SHP77 (cell line): ENCODE measurements at places on chromosomes 1 and 21.

GRCh38 chr21:15054089-15054488 is 10.7 kb downstream of the NRIP1 start:
- no peak for DNase-seq

GRCh38 chr1:223129229-223129901 is 13.7 kb downstream of the TLR5 start:
- DNase-seq = peak; percentile 59

GRCh38 chr1:205593967-205594366 is 37.8 kb downstream of the ELK4 start:
- no peak for DNase-seq

- no peak for DNase-seq
Observed at GRCh38 chr21:15625363-15625762, 104.4 kb upstream of the USP25 start.

DNA sequence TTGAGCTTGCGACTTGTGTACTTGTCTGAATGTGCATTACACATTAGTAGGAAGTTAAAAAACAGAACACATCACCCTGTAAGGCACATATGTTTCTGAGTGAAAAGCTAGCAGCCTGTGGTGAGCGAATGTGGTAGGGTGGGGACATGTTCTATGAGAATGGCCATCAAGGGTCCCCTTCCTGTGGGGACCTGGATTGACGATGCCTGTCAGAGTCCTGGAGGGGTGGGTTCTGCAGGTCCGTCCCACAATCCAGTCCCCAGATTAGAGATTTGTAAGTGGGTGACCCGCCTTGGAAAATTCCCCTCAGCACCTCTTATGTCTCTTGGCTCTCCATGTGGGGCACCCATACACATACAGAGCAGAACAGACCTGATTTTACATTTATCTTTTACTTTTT is 40.0 kb downstream of the MTARC1 start:
- no peak for DNase-seq

- DNase-seq = no peak
Observed at GRCh38 chr1:42815941-42816584, 859 bp upstream of the ERMAP start.

GRCh38 chr21:39529026-39529425 is 77.3 kb downstream of the SH3BGR start:
- DNase-seq = no peak

GRCh38 chr1:29330856-29331255 is 94.5 kb downstream of the PTPRU start:
- DNase-seq = no peak

GRCh38 chr1:162561616-162562469 is at the start of gene UAP1:
UAP1 (plus strand) TSS chr1:162561722; CDS start chr1:162566069, 4,347 bp downstream.
- DNase-seq = no peak

DNA sequence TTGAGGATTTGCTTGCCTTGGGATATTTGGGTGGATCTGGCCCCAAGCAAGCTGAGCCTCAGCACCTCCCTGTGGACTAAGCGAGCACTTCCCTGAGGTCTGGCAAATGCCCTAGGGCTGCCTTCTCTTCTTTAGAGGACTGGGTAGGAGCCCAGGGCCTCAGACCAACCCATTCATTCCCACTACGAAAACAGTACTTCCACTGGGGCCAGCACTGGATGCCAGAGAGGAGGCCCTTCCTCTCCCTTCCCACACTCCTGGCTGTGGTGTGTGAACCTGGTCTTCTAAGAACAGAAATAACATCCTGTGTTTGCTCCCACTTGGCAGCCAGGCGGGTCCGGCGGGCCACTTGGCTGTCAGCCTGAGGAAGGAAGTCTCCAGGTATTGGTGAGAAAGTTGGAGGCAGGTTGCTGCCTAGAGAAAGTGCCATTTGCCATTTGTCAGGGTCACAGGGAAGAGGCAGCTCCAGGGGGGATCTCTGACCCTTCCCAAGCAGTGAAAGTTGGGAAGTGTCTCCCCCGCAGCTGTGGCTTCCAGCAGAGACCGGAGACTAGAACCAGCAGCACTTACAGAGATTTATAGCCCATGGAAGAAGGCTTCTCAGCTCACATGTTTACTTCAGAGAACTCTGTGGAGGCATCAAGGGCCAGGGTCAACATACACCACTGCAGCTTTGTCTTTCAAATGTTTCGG is 323.5 kb downstream of the SIPA1L2 start:
- DNase-seq = peak; percentile 55

DNA sequence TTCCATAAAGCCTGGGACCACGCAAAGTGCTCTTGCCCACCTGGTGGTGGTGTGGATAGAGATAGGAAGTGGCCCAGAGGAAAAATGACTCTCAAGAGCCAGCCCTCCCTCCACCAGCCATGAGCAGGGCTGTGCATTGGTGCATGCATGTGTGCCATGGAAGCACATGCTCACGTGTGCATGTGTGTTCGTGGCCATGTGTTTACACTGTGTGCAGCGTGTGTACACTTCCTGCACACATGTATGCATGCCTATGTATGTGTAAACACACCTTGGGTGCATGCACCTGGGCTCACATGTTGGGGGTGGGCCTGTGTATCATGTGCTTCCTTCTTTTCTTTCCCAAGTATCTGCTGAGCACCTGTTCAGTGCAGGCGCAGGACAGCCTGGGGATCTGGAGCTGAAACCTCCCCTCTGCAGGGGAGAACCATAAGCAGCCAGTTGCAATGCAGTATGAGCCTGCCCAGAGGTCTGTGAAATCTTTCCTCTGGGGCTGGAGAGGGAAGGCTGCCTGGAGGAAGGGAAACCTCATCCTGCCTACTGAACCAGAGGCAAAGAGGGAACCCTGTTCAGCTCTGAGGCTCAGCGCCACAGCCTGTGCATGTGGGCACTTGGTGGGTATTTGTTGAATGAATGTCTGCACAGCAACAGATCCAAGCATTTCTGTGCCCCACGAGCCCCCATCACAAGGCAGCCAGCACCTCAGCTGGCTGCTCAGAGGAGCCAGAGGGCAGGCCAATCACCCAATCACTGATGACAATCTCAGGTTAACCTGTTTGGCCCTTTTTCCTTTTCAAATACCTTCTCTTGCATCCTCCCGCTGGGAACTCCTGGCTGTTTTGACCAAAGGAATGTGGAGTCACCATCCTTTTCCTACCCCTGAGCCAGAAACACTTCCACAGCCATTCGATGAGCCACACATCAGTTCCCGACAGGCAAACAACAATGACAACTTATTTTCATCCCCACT is 327.0 kb downstream of the NPHP4 start:
- DNase-seq = no peak

DNA sequence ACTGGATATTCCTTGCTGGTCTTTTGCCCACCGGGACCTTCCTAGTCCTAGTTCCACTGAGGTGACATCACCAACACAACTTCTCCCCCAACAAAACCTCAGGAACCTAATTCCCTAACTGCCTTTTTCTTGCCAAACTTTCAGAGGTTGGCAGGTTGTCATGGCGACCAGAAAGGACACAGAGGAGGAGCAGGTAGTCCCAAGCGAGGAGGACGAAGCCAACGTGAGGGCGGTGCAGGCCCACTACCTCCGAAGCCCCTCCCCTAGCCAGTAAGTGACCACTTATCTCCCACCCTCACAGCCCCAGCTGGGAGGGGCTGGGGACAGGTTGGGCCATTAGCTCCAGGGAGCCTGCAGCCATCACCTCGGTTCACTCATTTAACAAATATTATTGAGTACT is 815 bp downstream of the STYXL2 start:
- no peak for DNase-seq

GRCh38 chr1:110628323-110629105 is 22.4 kb upstream of the KCNA2 start:
- DNase-seq = no peak

- DNase-seq = no peak
Observed at GRCh38 chr1:184708084-184708676, 46.5 kb downstream of the EDEM3 start.

GRCh38 chr1:167182571-167183320 is 37.9 kb upstream of the POU2F1 start:
- no peak for DNase-seq

DNA sequence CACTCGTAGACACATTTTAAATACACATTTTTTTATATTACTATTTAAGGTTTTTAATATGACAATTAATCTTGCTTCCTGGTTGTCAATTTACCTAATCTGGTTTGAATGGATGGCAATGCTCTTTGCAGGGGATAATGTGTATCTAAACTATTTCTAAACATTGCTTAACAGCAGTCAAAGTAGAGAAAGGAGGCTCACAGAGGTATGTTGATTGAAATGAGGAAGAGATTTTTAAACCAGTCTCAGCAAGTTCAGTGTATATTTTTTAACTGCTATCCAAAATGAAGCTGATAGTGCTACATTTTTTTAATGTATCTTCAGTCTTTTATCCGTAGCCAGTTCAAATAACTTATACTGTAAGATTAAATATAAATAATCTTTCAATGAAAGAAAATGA is 17.4 kb downstream of the FMO1 start:
- no peak for DNase-seq

DNA sequence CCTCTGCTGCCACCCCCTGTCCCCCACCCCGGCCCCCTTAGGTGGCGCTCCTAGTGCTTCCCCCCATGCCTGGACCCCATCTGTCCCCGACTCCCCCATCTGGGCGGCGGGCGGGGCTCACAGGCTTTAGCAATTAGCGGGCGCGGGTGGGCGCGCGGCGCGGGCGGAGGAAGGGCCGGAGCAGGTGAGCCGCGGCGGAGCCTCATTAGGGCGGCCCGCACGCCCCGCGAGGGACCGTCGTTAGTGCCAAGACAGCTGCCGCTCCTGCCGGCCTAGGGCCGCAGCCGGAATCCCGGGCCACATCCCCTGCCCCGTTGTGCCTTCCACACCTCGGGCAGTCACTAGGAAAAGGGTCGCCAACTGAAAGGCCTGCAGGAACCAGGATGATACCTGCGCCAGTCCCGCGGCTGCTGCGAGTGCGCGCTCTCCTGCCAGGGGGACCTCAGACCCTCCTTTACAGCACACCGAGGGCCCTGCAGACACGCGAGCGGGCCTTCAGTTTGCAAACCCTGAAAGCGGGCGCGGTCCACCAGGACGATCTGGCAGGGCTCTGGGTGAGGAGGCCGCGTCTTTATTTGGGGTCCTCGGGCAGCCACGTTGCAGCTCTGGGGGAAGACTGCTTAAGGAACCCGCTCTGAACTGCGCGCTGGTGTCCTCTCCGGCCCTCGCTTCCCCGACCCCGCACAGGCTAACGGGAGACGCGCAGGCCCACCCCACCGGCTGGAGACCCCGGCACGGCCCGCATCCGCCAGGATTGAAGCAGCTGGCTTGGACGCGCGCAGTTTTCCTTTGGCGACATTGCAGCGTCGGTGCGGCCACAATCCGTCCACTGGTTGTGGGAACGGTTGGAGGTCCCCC is 7.6 kb downstream of the OLIG2 start:
- DNase-seq = no peak

- DNase-seq = no peak
Observed at GRCh38 chr1:154784416-154784815, 85.7 kb downstream of the KCNN3 start.

DNA sequence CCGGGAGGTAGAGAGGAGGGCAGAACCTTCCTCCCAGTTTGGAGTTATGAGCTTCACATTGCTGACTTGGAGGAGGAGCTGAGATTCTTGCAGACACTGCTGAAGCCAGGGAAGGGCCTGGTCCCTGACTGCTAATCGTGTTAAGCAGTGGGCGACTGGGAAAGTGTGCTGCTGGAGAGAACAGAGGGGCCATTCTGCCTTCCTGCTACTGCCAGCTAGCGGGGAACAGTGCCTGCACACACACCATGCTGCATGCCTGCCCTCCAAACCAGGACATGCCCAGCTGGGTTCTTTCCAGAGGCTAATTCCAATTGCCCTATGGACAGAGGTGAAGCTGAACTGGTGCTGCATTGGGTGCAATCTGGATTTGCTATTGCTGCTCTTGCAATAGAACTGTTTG is 281.4 kb downstream of the AJAP1 start:
- no peak for DNase-seq

GRCh38 chr1:121414905-121415304 is 230.1 kb downstream of the SRGAP2C start:
- DNase-seq = no peak

DNA sequence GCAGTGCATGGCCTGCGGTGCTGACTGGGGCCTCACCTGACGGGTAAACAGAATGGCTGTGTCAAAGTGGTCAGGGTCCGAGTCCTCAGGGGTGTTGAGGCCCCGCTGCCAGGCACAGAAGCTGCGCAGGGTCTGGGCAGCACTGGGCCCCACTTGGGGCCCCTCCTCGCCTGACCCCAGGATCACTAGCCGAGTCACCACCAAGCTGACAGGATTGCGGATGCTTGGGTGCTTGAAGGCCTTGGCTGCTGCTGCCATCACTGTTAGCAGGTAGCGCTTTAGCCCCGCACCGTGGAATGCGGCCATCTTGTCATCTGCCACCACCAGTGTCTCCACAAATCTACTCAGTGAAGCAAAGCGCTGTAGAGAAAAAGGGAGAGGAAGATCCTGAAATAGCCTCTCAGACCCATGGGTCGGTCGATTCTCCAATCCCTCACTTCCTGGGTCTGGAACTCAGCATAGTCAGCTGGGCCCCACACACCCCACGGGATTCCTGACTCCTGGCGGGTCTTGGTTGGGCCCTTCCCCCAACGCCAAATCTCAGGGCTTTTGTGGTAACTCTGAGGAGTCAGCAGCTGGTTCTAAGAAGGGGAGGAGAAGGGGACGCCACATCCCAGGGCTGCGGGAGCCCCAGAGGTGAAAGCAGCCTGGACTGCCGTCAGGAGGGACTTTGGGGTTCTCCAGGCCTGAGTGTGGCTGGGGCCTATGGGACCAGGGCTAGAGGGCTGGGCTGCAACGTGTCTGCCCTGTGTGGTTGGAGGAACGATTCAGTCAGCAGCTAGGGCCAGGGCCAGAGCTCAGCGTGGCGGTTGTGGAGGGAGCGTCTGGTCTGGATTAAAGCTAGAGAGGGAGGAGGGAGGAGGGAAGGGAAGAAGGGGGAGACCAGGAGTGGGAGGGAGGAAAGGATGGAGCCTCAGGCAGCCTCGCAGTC is 2.1 kb downstream of the ADAMTS4 start:
- no peak for DNase-seq

DNA sequence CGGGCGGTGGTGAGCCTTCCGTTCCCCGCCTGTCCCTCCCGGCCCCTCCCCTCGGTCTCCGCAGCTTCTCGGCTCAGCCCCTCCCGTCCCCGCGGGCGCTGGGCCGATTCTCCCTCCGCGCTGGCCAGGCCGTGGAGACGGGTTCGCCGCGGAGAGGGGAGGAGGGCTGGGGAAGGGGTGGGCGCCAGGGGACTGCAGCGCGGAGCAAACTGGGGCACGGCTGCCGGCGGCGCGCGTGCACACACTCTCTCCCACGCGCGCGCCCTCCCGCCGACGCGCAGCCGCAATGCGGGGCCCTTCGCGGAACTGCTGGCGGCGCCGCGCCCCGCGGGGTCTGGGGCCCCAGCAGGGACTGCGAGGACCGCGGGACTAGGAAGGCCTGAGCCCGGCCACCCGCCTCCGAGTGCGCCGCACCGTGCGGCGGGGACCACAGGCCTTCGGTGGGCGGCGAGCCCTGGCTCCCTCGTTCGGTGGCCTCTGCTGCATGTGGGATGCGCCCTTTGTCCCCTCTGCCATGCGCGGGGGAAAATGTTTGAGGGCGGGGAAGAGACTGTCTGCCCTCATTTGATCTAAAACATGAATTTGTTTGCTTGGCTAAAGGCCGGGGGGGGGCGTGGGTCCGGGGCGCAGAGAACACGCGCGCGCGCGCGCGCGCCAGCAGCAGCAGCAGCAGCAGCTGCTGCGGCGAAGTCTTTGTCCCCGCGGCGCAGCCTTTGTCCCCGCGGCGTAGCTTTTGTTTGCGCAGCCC is 90.7 kb upstream of the VAMP3 start:
- DNase-seq = peak; percentile 12
